ENCODE measurements at places on chromosomes 3 and 15. TPM values are rescaled to one million over a fixed set of nuclear protein-coding genes. Genes with fewer than 3 reads are reported as not detected.

DNA sequence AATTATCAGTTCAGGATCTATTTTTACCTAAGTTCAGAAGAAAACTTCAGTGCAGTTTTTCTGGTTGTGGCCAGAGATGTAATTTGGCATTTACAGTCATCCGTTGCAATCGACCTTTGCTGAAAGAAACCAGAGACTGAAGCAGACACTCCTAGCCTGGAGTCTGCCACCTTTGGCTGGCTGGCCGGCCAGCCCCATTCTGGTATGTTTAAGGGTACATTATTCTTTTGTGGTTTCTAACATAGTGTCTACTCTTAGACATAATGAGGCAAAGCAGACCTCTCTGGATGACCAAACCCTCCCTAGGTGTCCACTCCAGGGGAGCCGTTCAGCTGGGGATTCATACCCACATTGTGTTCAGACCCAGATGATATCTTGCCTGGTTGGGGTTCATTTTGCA lies 275.9 kb upstream of the TPM1 start:
- DNase-seq = no peak

GRCh38 chr15:29141308-29142128 lies 128.1 kb downstream of the NSMCE3 start:
- DNase-seq = no peak

DNA sequence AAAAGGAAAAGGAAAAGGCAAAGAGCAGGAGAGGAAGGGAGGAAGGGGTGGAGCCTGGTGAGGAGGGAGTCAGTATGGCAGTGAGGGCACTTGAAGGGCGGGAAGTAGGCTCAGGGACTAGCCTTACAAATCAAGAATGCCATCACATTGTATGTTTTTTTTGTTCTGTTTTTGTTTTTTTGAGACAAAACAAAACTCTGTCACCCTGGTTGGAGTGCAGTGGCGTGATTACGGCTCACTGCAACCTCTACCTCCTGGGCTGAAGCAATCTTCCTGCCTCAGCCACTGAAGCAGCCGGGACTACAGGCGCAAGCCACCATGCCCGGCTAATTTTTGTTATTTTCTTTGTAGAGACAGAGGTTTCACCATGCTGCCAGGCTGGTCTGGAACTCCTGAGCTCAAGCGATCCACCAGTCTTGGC lies 10.5 kb upstream of the PIK3CB start:
- DNase-seq = no peak

GRCh38 chr15:63023351-63023945 lies 19.1 kb upstream of the TPM1 start:
- DNase-seq = no peak

DNA sequence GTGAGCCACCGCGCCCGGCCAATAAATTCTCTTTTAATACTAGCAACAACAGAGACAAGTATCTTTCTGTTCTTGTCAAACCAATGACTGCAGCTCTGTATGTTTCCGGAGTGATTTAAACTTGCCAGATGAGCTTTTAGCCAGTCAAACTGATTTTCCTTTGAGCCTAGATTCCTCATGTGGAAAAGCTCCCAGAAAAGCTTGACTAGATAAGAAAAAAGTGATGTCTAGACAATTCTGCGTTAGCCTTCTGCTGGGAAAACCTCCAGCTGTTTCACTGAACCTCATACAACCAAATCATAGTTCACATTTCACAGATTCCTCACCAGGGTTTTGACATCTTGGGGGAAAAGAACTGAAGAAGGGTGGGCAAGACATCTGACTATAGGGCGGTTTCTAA lies 78.6 kb downstream of the MAGI1 start:
- no peak for DNase-seq

- DNase-seq = no peak
Measured at GRCh38 chr3:195806211-195806915, 5.4 kb downstream of the MUC4 start.

GRCh38 chr15:40379853-40380252 lies 2.7 kb upstream of the KNSTRN start:
- no peak for DNase-seq

DNA sequence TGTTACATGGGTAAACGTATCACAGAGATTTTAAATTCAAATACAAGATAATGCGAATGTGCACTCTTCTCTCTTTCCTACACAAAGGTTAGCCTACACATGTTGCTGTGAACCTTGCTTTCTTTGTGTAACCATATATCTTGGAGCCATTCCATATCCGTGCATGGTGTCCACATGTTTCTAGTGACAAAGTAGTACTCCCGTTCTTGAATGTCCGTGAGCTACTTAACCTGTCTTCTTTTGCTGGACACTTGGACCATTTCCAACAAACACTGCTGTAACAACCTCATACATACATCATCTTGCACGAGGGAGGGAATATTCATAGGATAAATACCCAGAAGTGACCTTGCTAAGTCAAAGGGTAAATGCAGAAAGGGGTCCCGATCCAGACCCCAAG lies 75.0 kb downstream of the STRIT1 start:
- DNase-seq = no peak

DNA sequence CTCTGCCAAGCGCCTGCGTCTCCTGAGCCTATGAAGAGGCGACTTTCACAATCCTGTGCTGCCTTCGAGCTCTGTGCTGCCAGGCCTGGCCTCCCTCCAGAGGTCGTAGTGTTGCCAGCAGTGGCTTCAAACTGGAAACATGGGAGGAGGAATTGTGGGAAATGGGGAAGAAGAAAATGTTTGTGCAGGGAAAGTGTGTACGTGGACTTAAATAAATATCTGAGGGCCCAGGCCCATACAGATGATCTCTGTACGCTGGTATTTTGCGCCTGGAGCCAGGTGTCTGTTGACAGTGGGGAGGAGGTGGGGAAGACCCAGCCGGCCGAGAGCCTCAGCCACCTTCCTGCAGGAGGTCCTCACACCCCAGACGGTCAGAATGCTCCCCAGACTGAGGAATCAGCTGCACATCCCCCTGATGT lies 44.6 kb downstream of the ZBTB38 start:
- no peak for DNase-seq

SLC7A14 gene
- 1.0 TPM for polyA plus RNA-seq

KIF7 gene
- 1.9 TPM for polyA plus RNA-seq

TMEM212 gene
- not detected for polyA plus RNA-seq

AADAC gene
- 94.5 TPM for polyA plus RNA-seq

NANOGP8 gene
- not detected for polyA plus RNA-seq

GPR160 gene
- 55.9 TPM for polyA plus RNA-seq

CCDC39 gene
- polyA plus RNA-seq = 0.09 TPM

HDC gene
- polyA plus RNA-seq = not detected

CFAP91 gene
- not detected for polyA plus RNA-seq

Data from small intestine (tissue), 16 donors.